ENCODE measurements at places on chromosomes 7 and 10.

GRCh38 chr7:131655447-131655846 is 99.0 kb upstream of the PODXL start:
- no peak for DNase-seq

- DNase-seq = peak; percentile 60
Measured at GRCh38 chr10:8088504-8088903, 34.0 kb downstream of the GATA3 start.

GRCh38 chr10:1824928-1825327 is 87.6 kb upstream of the ADARB2 start:
- no peak for DNase-seq

DNA sequence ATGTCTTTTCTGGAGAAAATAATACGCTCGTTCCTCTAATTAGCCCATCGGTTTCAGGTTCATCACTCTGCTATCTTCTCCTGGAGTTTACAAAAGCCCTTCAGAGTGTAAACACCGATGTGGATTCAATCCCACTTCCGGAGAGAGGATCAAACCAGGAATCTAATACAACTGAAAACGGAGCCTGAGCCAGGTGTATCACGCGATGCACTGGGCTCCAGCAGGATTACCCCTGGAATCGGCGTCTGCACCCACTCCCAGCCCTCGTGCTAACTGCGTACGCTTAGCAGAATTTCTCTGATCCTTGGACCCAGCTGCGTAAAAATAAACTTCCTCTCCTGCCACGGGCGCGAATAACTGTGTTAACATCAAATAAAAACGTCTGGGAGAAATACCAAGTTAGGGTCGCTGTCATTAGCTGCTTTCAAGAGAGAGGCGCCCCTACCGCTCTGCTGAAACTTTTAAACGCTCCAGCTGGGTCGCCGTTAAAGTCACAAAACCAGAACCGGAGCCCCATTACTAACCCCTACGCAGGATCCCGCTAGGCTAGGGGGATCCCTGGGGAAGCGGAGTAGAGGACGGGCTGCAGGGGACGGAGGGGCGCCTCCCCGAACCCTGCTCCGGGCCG is 502 bp downstream of the ZNF3 start:
- DNase-seq = no peak

DNA sequence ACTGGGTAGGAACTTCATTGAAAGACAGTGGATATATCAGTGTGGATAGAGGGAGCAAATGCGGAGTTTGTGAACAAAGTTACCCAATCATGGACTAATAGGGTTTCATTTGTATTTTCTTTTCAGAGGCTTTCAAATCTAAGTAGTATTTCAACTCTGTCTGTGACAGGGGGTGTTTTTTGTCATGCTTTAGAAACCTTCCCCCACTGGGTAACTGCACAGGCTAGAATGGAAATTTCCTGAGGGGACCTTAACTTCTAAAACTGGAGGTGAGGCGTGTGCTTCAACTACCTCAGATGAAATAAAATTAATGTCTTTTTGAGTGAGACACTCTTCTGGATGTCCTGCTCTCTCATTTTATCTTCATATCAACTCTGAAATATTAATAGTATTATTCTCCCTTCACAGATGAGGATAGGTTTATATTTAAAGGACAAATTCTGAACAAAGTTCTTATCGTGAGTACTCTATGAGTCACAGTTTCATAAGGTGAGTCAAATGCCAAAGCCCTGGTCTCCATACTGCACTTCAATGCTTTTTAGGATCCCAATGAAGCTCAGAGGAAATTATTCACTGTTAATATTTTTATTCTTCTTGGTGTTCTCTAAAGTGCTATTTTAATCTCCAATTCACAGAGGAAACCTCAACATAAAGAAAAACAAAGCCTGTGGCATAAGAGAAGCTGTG is 770.6 kb downstream of the CCSER2 start:
- DNase-seq = no peak

DNA sequence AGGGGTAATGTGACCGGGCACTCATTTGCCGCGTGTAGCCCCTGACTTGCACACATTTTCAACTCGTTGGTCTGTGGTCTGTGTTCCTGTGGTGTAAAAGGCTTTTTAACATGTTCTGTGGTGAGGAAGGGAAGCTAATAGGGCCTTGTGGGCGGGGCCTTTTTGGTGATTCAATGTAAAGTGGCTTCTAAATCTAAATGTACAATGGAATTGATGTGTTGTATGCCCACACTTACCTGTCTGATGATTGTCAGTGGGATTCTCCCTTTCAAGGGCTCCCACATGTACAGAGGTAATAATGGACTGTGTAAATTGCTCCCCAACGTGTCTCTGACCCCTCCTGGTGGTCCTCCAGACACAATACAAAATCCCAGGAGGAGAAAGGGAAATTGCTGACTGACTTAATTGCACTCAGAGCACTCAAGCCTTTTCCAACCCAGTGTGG is 43.1 kb upstream of the GATAD1 start:
- DNase-seq = peak; percentile 37

DNA sequence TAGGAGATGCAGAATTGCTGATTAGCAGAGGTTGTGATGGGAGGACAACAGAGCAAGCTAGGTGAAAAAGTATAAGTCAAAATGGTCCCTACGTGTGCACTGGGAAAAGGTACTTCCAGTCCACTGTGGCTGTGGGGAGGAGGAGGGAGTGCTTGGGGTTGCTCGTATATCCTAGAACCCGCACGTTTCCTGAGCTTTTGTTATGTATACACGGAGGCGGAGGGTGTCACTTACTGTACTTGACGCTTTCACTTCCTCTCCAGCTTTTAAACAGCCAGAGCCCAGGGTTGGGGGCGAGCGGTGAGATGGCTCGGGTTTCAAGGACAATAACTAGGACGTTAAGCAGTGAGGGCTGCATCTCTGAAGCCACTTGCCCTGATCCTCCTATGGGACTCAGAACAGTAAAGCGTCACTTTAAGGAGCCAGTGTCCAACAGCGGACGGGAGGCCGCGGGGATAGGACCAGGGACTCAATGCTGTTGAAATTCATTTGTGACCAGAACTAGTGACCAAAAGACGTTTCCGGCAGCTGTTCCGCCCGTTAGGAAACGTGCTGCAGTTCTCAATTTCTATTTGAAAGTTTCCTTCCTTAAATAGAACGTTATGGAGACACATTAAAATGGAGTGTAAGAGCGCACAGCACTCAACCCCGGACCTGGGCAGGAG is 985 bp upstream of the ETV1 start:
- DNase-seq = peak; percentile 38

DNA sequence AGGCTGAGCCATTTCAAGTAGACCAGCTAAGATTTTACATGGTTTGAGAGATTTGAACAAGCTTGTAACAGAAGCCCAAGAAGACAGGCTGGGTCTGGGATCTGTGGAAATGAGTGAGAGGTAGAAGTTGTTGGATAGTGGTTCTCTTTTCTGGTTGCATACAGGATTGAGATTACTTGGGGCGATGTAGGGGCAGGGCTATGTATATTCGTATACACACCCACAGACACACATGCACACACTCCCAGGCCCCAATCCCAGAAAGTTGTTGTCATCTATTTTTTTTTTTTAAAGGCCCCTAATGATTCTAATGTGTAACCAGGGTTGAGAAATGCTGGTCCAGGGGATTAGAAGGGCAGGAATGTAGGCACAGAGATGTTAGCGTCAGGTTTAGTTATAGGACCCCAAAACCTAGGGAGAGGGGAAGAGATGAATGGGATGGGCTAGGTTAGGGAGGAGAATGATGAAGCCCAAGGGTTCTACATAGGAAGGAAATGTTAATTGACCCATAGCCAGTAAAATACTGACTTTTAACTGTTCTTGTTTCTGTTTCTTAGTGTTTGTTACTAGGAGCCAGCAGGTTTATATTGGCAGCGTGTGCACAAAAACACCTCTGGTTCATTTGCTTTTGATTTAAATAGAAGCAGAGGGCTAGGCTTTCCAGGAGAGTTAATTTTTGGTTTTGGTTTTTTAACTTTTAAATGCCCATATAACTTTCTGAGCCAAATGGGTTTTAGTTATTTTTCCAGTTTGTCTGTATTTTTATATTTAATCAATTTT is 7.8 kb downstream of the TAX1BP1 start:
- no peak for DNase-seq

GRCh38 chr10:101889256-101890210 is 45.9 kb upstream of the KCNIP2 start:
- peak; percentile 76 for DNase-seq

GRCh38 chr7:119720541-119720940 is 552.4 kb upstream of the KCND2 start:
- DNase-seq = no peak

DNA sequence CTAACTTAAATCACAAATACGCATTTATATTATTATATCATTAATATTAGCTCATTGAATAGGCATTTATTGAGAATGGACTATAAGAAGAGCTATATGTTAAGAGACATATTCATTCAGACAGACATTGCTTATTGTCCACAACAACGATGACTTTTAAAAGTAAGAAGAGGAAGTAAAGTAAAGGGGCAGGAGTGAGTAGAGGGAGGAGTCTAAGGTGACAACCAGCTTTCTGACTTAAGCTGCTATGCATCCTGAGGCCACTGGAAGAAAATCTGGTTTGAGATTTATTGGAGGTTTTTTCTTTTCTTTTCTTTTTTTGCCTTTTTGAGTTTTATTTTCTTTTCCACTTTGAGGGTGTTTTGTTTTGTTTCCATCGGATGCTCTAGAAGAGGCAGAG is 723.5 kb downstream of the GRM8 start:
- no peak for DNase-seq

- peak; percentile 99 for DNase-seq
Measured at GRCh38 chr10:104231784-104232612, at the start of gene CFAP43. Gene CFAP43, minus strand, starts transcription at chr10:104232364. Its CDS starts 118 bp downstream, at chr10:104232246.

DNA sequence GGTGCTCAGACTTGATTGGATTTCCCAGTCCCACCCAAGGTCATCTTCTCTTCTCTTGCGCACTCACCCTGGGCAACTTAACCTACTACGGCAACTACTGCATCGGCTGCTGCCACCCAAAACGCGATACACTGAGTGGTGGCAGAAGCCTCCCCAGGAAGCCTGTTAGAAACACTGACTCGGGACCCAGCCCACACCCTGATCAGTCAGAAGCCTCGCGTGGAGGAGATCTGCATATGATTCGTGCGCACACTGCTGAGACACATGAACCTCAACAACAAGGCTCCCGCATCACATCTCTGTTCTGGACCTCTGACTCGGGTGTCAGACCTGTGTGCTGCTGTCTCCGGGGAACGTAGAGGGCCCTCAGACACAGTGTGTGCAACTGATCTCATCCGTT is 419.5 kb downstream of the PAXIP1 start:
- no peak for DNase-seq

- DNase-seq = no peak
Measured at GRCh38 chr7:41051062-41051461, 651.8 kb downstream of the INHBA start.

GRCh38 chr7:87712571-87712970 is 84.4 kb downstream of the RUNDC3B start:
- DNase-seq = no peak

DNA sequence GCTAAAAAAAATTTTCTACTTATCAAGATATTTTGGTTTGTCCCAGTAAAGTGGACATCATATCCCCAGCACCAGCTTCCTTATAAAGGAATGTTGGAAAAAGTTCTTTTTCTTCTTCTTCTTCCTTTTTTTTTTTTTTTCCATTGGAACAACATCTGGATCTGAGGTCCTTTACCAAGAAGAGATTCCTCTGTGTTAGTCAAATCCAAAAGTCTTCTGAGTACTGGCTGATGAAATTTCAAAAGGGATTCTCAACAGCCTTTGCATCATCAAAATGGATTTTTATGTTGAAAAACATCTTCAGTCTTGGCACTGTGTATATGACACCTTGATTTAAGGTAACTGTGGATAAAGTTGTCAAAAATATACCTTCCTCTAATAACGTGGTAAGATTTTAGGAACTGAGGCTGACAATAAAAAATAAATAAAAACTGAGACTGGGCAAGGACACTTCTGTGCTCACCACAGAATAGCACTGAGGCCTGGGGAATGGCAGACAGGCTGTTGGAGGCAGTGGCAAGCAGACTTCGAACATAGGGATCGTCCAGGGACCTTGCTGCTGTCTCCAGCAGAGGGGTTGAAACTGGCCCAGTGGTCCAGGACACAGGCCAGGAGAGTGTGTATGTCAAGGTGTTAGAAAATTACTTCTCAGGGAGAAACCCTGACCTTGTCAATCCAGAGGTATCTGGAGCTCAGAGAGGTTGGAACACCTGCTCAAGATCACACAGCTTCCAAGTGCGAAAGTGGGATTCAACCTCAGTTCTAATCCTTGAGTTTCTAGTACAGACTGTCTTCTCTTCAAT is 130.4 kb downstream of the PTPN20 start:
- no peak for DNase-seq

DNA sequence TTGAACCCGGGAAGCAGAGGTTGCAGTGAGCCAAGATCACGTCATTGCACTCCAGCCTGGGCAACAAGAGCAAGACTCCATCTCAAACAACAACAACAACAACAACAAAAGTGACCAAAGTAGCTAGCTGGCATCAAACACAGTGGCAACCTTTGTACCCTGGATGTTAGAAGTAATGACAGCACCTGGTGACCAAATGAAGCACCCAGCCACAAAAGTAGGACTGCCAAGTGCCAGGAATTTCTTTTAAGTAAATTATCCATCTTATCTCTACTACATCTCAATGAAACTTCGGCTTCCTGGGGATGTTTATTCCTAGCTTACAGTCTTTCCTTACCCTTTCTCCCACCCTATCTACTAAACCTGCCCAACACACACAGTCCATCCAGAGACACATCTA is 18.8 kb downstream of the SRPK2 start:
- DNase-seq = no peak

All from activated CD4-positive, alpha-beta T cell treated with anti-CD3 and anti-CD28 coated beads, Interleukin-10, Interleukin-2, amounts not matched to agents 100 ng/mL and 50 ng/mL, durations not matched to agents 16 hours and 8 hours (primary cell).